ENCODE measurements at places on chromosomes 13 and 19.

GRCh38 chr13:95787356-95788099, 110.6 kb downstream of the DNAJC3 start:
- no peak for DNase-seq

DNA sequence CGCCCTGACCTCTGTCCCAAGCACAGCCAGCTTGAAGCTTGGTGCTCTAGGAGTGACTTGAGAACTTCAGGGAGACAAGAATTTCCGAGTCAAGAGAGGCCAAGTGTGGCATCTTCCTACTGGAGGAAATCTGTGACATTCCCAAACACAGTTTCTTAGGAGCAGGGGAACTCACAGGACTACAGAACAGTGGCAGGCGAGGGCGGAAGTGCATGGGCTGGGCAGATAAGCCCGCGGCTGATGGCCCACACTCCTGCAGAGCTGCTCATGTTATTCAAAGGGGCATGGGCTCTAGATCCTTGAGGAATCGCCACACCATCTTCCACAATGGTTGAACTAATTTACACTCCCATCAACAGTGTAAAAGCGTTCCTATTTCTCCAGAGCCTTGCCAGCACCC, 168.8 kb downstream of the KATNAL1 start:
- no peak for DNase-seq

DNA sequence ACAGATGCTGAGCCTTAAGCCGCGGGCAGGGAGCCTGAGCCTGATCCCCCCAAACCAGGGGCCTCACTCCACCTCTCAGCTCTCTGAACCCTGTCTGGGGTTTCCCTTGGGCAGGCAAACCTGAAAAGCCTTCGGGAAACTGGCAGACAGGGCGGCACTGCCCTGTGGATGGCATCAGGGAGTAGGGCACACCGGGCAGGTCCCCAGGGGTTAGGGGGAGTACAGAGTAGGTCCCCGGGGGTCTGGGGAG, 9.7 kb downstream of the MKNK2 start:
- DNase-seq: no peak

DNA sequence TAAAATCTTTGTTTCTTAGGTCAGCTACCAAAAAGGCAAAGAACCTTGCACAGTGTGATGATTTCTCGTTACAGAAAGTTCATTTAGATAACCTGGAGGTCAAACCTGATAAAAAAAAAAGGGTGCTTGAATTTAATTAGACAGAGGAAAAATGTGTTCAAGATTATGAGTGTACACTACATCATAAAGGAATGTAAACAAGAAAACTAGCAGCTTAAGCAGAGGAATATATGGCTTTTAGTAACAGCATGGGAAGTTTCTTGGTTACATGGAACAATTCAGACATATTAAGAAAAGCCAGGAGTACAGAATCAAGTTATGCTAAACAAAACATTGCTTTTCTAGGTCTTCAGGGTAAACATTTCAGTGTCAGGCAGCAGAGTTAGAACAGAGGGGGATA, 32.9 kb downstream of the ING1 start:
- no peak for DNase-seq

- DNase-seq: peak; percentile 65
These were observed 608 bp downstream of the MYADM start for GRCh38 chr19:53868091-53868891.

DNA sequence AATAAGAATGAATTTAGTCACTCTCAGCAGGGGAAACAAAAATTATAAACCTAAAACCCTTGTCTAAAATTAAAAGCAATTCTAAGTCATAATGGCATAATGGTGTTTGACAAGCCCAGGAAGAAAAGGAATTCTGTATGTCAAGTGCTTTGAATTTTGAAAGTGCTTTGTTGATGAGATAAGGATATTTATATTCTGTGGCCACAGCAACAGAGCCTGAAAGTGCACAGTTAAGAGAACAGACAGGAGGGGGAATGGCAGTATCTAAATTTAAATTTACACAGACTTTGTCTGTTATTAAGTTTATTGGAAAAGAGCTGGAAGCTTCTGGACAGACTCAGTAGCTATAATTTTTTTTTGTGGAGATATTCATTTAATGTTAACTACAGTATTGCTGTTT, 69.8 kb downstream of the OLFM4 start:
- DNase-seq: no peak

- DNase-seq: no peak
These were observed 596.5 kb upstream of the KLF12 start for GRCh38 chr13:74730556-74731331.

DNA sequence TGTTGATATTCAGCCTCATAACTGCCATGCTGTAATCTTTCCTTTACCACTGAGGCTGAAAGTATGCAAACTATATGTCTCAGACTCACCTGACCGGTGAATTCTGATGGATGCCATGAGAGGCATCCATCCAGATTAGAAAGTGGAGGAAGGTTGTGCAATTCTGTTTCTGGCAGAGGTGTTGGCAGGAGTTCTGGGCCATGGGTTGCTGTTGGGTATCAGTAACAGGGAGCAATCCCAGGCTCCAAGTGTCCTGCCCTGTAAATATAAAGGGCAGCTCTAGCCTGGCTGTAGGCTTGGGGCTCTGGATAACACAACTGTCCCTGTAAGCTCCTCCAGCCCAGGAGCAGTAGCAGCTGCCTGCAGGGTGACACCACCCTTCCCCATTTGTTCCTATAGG, 77.4 kb upstream of the ABCC4 start:
- no peak for DNase-seq

- no peak for DNase-seq
These were observed 153.8 kb upstream of the SOX1 start for GRCh38 chr13:111912991-111913760.

GRCh38 chr13:20714563-20715329, 11.2 kb downstream of the IL17D start:
- no peak for DNase-seq

GRCh38 chr19:491146-491741, 5.0 kb upstream of the MADCAM1 start:
- DNase-seq: peak; percentile 45

GRCh38 chr19:14901675-14902260, 15.8 kb upstream of the OR7A17 start:
- no peak for DNase-seq

GRCh38 chr13:101751488-101751887, 299.0 kb downstream of the ITGBL1 start:
- DNase-seq: peak; percentile 67

GRCh38 chr13:71879129-71879535, 12.1 kb upstream of the DACH1 start:
- DNase-seq: peak; percentile 76

DNA sequence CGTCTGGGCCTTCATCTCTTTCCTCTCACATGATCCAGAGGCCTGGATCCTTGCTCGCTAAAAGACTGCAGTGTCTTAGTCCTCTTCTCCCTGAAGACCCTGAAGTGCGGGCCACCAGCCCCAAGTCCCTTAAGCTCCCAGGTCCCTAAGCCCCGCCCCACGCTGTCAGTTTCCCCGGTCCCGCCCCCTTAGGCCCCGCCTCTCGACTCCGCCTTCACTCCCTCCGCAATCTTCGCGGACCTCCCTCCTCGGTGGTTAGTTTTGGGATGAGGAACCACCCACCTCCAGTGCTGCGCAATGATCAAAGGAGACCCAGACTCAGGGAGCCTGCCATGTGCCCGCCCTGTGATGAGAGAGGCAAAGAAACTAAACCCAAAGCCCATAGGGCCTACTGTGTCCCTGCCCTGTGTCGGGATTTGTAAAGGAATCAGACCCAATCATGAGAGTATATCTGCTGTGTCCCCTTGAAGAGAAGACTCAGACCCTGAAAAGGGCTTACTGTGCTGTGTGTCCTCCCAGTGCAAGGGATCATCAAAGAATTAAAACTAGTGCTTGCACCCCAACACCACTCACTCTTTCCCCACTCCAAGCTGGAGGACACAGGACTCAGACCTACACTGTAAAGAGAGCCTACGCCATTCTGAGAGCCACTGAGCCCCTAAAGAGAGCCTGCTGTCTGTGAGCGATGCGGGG, 3.0 kb upstream of the COX6B1 start:
- peak; percentile 76 for DNase-seq

- DNase-seq: no peak
These were observed 242.5 kb upstream of the SERP2 start for GRCh38 chr13:44131069-44131614.

DNA sequence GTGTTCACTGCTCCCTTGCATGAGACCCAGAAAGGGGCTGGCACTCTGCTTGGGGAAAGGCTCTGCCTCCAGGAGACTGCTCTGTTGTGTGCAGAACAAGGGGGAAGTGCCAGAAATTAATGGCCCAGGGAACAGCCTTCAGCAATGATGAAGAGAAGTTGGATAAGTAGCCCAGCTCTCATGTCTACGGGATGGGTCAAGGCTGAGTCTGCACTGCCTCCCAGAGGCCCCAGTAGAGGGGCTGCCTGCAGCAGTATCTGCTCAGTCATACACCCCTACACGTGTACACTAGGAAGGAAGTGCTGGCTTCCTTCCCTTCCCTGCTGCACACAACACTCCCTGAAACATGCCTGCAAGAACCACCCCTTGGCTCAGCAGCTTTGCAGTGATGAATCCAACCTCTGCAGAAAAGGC, 54.6 kb upstream of the URI1 start:
- DNase-seq: no peak

- no peak for DNase-seq
These were observed 666 bp downstream of the CELF5 start for GRCh38 chr19:3225169-3225485.

DNA sequence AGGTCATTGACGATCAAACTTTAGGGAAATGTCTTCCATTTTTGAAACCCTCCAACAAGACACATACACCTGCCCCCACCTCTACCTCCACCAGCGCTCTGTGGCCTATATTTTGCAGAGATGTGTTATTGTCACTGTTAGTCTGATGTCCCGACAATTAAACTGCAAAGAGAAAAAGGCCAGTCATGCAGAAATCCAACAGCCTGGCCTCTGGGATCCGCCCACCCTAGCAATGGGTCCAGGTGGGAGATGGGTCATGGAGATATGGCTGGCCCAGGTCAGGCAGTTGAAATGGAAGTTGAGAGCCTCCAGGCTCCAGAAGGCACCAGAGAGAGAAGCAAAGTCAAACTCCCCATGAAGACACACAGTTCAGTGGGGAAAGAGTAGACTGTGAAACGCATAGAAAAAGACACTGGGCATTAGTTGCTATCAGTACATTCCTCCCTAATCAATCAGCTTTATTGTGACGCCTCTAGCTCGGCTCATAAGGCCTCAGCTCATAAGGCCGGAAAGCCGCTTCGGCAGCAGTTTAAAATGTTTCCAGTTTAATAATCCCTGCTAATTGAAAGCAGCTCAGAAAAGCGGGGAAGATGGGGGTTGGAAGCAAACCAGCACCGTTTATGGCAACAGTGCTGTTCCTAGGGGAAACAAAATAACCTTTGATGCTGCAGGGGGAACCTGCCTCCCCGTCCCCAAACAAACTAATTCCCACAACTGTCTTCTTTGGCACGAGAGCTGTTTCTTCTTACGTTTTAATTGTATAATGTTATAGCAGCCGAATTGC, 239.7 kb upstream of the ZNF507 start:
- no peak for DNase-seq

GRCh38 chr19:33325920-33326319, 23.6 kb upstream of the CEBPA start:
- DNase-seq: no peak

GRCh38 chr19:8302734-8303133, 5.4 kb downstream of the CD320 start:
- DNase-seq: no peak

DNA sequence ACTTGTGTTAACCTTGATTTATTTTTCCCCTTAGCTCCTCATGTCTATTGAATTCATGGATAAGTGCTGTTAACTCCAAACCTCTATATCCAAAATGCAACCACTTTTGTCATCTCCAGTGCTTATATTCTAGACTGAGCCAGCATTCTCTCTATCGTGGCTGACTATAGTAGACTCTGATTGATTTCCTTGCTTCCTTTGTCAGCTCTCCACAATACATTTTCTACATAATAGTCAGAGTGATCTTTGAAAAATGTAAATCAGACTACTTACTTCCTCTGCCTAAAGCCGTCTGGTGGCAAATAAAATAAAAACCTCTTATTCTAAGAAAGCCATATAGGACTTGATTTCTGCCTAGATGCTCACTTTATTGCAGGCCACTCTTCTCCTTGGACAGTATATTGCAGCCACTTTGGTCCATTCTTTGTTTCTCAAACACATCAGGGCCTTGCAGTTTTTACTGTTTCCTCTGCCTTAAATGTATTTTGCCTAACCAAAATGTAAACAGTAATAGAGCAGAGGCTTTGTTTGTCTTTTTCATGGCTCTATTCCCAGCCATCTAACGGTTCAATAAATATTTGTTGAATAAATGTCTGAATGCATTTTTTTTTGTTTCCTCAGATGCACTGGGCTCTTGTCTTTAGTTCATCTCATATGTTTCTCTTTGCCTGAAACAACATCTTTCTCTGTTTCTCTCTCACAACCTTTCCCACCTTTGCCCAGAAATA, 243.6 kb upstream of the CSNK1A1L start:
- no peak for DNase-seq

- peak; percentile 86 for DNase-seq
These were observed 14.6 kb downstream of the GNA11 start for GRCh38 chr19:3108775-3109174.

- no peak for DNase-seq
These were observed 239.4 kb downstream of the COL4A1 start for GRCh38 chr13:110067355-110068175.

- DNase-seq: no peak
These were observed 3.8 kb upstream of the ABCA7 start for GRCh38 chr19:1035998-1036621.
